ENCODE measurements at places on chromosomes 3 and 15. TPM values are rescaled to one million over a fixed set of nuclear protein-coding genes. Genes with fewer than 3 reads are reported as not detected.

Gene TMEM108
- 0.91 TPM for total RNA-seq

Gene IL20RB
- total RNA-seq = 0.79 TPM

DNA sequence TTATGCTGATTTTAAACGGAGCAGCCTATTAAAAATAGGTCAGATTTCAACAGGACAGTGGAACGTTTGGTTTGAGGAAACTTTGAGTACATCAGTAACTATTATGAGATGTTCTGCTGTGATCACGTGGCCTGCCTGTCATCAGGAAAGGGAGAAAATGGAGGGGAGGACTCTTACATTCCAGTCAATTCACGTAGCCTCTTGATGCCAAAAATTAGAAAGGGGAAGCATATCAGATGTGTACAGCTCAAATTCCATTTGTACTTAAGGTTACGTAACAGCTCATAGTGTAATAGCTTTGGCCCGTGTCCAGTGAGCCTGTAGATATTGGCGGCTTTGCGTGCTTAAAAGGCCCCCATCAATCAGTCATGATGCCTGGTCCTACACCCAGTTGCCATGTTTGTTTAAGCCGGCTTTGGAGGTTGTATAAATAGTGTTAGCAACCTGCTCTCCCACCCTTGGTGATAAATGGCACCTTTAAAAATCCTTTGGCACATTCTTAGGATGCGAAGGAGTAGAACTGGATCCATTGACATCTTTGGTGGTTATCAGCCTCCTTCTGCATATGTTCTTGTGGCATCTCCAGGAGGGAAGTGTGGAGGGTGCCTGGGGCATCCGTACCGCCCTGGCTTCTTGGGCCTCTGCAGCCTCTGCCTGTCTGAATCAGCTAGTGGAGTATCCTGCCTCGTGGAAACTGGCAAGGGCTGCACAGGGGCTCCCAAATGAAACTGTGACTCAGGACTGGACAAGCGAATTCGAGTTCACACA is 163.9 kb downstream of the THSD4 start:
- DNase-seq = no peak

DNA sequence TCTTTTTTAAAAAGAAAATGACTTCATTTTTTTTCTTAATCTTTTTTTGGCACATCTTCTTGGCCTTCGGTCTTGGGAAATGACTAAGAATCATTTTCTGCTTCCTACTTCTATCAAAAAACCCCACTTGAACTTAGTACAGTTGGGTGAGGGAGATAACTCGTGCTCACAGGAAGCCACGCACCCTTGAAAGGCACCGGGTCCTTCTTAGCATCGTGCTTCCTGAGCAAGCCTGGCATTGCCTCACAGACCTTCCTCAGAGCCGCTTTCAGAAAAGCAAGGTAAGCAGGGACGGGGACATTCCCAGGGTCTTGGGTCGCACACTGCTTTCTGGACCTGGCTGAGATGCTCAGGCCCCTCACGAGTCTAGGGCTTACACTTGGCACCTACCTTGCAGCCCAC is at the start of gene CCR4:
TSS of gene CCR4 (plus strand) at position 235 of the 402 bp plus-strand sequence. CDS start 1,779 bp downstream, outside the sequence.
- no peak for DNase-seq

- DNase-seq = peak; percentile 5
Observed at GRCh38 chr15:68114356-68114755, 60.2 kb downstream of the PIAS1 start.

GRCh38 chr3:12869035-12869621 is 27.8 kb upstream of the RPL32 start:
- peak; percentile 84 for DNase-seq

All from kidney (tissue), 22 donors.